ENCODE measurements at places on chromosomes 5 and 9.

- no peak for DNase-seq
These were observed 381.8 kb downstream of the MLLT3 start for GRCh38 chr9:20240498-20240897.

DNA sequence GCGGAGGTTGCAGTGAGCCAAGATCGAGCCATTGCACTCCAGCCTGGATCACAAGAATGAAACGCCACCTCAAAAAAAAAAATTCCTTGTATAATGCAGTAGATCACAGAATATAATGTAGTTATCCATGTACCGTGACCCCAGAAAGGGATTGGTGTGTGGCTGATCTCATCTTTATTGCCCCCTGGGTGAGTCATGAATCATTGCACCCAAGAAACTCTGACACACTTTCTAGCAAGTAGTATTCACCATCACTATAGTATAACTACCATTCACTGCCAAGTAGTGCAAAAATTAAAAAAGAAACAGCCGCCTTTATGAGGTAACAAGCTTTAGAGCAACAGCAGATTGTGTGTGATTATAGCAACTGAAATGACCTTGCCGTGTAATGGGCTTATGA lies 23.7 kb upstream of the ANKH start:
- no peak for DNase-seq

DNA sequence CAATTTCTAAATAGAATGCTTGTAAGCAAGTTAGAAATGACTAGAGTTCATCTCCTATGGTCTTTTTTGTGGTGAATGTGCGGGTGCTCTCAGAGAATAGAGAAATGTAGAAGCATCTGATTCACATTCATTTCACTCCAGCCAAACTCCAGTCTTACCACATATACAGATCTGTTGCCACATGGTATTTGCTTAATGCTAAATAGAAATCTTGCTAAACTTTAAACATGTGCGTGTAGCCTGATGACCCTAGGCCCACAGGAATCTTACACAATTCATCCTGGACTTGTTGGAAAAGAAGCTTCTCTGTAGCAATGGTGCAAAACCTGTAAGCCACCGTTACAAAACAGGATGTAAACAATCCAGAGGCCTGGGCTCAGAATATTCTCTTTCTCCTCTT lies 135.2 kb downstream of the PCSK1 start:
- DNase-seq = peak; percentile 91

GRCh38 chr5:23269981-23270380 lies 237.4 kb upstream of the PRDM9 start:
- peak; percentile 4 for DNase-seq

GRCh38 chr9:70811638-70812037 lies 309.8 kb downstream of the TRPM3 start:
- no peak for DNase-seq

- DNase-seq = no peak
These were observed 165.5 kb upstream of the DMAC1 start for GRCh38 chr9:7965063-7965462.

DNA sequence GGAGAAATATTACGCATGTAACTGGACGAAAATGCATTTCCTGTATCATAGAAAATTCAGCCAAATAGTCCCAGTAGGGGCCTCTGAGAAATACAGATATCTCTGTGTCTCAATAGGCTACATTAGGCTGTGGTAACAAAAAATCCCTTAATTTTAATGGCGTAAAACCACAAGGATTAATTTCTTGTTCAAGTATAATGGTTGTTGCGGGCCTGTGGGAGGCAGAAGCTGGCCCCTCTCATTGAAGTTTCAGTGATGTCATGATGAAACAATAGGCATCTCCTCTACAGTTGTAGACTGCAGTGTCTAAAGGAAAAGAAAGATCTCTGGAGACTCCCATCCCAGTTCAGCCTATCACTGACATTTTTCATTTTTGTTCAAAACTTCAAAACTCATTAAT lies 1625.6 kb upstream of the C9orf72 start:
- DNase-seq = no peak

GRCh38 chr9:91541734-91542133 lies 118.1 kb upstream of the NFIL3 start:
- DNase-seq = peak; percentile 69

GRCh38 chr5:76487821-76488220 lies 84.7 kb downstream of the IQGAP2 start:
- DNase-seq = no peak

GRCh38 chr5:131379723-131380122 lies 115.9 kb downstream of the CDC42SE2 start:
- peak; percentile 57 for DNase-seq

DNA sequence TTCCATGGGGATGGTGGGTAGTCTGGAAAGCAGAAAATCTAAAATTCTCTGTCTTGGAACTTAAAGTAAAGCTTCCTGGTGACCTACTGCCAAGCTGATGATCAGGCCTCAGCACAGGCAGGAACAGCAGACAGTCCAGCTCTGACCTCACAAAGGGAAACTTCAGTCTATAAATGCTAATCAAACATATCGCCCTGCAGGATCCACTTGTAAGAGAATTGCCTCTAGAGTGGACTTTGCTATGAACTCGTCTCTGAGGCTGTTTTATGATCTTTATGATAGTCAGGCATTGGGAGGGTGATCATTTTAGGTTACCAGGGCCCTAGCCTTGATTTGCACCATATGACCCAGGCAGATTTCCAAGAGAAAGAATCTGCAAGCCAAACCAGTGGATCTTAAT lies 67.6 kb upstream of the SELENOP start:
- no peak for DNase-seq

DNA sequence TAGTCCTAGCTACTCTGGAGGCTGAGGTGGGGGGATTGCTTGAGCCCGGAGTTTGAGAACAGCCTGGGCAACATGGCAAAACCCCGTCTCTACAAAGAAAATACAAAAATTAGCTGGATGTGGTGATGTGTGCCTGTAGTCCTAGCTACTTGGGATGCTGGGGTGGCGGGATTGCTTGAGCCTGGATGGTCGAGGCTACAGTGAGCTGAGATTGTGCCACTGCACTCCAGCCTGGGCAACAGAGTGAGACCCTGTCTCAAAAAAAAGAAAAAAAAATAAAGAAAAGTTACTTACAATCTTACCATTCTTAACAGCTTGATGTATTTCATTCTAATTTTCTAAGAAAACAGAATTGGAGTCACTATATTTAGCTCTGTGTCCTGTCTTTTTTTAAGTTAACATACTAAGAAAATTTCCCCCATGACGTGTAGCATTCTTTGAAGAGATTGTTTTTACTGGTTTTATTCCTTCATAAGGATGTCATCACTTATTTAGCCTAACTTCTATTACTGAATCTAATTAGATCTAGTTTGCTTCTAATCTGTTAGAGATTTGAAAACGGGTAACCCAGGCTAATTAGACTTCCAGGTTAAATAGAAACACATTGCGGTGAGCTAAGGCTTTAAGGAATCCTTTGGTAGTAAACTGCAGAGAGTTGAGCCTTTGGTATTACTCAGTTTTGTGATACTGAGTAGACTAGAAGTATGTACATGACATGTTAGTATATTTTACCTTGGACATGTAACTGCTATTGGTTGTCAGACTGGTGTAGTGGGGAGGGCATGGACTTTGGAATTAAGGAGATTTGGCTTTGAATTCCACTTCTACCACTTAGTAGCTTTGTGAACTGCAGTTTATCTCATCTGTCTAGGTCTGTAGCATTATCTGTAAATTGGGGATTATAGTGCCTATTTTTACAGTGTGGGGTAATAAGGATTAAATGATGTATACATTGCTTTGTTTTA lies 24.0 kb downstream of the HSPA4 start:
- DNase-seq = peak; percentile 49

DNA sequence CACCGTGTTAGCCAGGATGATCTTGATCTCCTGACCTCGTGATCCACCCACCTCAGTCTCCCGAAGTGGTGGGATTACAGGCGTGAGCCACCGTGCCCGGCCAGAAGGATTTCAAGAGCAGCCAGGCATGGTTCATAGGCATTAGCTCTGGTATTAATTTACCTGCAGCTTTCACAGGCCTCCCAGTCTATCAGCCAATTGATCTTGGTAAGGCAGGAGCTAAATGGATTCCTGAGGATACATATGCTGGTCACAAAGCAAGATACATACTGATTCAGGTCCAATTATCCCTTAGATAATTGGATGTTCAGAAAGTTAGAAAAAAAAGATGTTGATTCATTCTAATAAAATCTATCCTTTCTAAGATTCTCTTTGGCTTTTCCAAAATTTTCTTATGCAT lies 487.1 kb downstream of the TLE1 start:
- DNase-seq = no peak

DNA sequence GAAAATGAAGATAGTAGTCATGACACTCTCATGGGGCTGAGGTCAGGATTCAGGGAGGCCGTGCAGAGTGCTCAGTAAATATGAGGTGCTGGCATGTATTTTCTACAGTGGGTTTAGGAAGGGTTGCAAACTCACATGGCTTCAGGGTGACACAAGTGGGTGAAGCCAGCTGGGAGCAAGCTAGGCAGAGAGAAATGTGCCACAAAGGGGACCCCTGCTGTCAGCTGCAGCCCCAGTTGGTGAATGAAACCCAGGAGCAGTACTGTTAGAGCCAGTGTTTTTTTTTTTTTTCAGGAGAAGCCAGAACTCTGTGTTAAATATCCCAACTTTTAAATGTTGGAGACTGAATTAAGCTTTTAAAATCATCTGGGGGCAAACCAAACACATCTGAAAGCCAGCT lies 75.3 kb downstream of the INSYN2B start:
- no peak for DNase-seq

- DNase-seq = no peak
These were observed 11.2 kb downstream of the ADAMTS2 start for GRCh38 chr5:179333796-179334761.

- DNase-seq = no peak
These were observed 72.4 kb downstream of the NEK6 start for GRCh38 chr9:124330011-124330697.

DNA sequence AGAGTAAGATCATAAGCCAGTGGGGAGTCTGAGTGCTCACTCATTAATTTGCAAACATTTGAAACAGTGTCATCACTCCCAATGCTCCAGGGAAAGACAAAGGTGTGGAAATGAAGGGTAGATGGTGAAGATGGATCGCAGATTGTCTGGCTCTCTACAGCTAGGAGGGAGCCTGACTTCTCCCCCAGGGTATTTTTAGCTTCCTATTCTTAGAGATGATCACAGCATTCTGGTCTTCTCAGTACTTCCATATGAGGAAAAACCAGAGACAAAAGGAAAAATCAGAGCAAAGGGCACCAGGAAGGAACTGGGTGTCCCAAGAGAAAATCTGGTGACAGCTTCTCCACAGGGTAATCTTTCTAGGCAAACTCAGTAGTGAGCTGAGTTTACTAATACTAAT lies 401.9 kb upstream of the GRIA1 start:
- no peak for DNase-seq

DNA sequence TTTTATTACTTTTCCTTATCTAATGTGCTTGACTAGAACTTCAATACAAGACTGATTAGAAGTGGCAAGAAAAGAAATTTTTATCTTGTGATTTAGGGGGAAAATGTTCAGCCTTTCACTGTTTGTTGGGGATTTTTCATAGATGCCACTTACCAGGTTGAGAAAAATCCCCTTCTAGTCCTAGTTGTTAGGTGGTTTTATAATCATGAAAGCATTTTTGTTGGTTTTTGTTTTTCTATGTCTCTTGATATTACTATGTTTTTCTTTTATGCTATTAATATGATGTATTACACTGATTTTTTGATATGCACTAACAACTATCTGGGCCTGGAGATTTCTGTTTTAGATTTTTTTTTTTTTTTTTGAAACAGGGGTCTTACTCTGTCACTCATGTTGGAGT lies 134.0 kb downstream of the PARP8 start:
- DNase-seq = no peak

- no peak for DNase-seq
These were observed at the start of gene OR1B1 for GRCh38 chr9:122657527-122657926. OR1B1 (minus strand) TSS chr9:122657627.

- peak; percentile 99 for DNase-seq
These were observed 35.5 kb downstream of the OLFML2A start for GRCh38 chr9:124812441-124812876.

DNA sequence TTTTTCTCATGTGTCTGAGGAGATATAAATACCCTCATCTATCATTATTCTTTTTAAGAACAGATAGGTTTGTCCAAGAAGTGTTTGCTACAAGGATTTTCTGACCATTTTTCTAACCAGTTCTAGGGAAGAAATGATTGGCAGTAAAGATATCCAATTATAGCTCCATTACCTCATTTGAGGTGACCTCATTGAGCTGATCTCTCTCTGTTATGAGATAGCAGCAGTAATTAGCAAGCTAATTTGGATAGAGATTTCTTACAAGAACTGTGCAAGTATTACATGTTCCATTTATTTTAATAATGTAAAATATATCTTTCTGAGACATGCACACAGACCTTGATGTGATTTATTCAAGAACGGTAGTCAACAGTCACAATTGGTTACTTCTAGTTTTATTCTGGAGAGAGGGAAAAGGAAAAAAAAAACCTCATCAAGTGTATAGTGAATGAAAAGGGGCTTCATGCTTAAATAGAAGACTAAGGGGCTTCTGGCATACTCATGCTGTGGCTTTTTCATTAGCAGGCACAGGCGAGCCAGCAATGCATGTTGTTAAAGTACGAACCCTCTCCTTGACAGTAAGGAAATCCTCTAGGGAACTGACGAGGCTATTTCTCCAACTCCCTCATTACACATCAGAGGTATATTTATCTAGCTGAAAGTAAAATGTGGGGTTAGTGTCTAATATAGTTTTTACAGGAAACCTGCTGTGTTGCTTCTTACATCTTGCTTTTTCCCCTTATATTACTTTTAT lies 127.3 kb downstream of the NUDT12 start:
- no peak for DNase-seq

DNA sequence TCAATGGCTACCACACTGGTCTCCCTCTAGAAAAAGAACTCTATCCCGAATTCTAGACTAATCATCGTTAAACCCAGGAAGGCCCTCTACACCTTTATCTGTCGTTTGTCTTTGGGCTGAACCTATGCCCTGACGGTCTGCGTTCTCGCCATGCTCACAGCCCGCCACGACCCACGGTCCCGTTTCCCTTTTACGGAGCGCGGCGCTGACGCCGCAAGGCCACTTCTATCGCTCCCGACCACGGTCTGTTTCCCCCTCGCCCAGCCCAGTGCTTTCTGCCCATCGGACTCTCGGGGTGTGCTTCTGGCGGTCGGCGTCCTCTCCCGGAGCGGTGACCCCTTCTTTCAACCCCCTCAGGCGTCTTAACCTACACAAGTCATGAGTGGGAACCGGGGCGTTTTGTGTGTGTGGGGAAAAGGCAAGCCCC lies 974 bp downstream of the C9orf40 start:
- DNase-seq = peak; percentile 26

GRCh38 chr5:2697041-2697440 lies 54.4 kb downstream of the IRX2 start:
- DNase-seq = no peak

- no peak for DNase-seq
These were observed 100.4 kb downstream of the MEF2C start for GRCh38 chr5:88782571-88782970.
